ENCODE measurements at places on chromosomes 2 and 18.

- DNase-seq: no peak
Observed at GRCh38 chr18:34921811-34922385, 119.3 kb upstream of the MAPRE2 start.

GRCh38 chr2:102506743-102507142 is 33.7 kb downstream of the SLC9A4 start:
- DNase-seq: no peak

GRCh38 chr2:10078704-10079265 is 1.4 kb downstream of the CYS1 start:
- no peak for DNase-seq

DNA sequence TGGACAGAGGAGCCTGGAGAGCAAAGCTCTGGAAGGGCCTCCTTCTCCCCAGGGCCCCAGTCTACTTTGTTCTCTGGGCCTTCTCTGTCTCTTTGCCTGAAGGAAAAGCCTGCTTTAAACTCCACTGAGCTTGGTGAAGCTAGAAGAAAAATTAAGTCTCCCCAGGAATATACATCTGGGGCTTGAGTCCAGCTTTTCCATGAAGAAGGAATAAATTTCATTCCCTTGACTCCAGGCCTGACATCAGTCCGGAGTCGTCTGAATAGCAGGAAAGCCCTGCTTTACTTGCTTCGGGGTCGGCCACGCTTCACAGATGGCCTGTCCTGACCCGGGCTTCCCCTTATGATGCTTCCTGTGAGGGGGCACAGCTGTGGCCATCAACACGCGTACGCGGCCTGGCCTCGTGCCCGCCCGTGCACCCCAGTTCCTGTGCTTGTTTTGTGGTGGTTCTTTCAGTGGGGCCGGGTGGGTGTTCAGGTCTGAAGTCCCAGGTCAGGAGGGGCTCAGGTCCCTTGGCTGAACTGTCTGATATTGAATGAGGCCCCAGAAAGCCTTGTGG is 73.6 kb downstream of the ACOXL start:
- DNase-seq: no peak

DNA sequence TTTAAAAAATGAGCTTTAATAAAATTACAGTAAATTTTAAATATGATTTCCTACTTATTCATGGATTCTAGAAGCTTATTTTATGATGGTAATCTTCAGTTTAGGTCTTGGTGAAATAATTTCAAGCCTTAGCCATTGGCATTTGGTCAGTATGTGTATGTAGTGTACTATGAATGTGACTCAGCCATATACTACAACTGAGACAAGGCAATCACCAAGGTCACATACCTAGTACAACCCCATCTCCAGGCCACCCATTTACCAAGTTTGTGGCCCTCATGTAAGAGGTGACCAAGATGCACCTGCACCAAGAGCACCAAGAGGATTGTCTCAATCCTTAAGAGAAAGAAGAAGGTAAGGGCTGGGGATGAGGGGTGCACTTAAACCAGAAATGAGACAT is 54.8 kb upstream of the FRZB start:
- no peak for DNase-seq

DNA sequence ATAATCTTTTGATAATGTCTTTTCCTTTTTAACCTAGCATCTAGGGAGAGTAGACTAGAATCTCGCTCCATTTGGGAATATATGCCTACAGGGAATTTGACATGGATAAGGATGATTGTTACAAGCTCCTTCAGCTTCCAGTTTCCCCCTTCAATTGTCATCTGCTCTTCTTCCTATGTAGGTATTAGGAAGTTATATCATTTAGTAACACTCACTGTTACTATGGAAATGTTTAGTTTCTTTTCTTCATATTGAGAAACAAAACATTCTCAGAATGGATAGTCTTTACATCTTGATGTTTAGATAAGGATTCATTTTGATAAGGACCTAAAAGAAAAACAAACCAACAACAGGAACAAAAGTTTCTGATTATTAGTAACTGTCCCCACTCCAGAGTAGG is 127.6 kb downstream of the PHLPP1 start:
- no peak for DNase-seq
